ENCODE measurements at places on chromosomes 2 and 18.
A peak's percentile ranks its signal among the peaks of the same experiment; 100 is the strongest.

DNA sequence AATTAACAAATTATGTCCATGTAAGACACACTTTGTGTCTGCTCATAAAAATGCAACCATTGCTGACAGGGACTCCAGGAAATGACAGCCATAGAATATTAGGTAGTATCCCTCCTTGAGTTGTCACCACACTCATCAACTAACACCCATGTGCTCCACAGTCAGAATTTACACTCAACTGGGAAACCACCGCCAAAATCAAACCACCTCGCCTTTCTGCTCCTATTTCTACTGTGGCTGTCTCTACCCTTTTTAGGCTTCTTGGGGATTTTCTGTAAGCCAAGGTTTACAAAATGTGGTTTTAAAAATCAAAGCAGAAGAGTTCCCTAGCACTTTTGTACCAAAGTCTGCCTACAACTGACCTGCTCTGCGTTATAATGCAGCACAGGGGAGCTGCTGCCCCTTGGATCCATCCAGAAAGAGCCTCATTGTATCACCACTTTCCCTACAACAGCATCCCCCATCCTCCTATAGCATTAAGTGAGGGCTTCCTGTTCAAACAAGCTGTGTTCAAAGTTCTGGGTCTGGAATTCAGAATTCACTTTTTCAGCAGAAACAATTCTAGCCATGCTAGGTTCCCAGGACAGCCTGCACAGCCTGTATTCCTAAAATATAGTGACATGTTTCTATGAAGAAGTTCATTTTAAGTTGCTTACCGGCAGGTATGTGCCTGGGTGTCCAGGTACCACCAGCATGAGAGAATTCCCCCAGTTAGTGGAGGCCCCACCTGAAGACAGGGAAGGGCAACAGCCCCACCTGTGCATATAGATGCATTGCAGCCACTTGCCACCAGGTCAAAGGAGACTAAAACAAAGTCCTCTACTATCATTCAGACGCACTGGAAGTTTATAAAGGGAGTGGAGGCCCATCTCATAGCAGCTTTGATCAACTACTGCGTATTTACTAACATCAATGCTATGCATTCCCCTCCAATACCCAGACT lies 104.3 kb downstream of the MYO5B start:
- no peak for DNase-seq

GRCh38 chr2:73736378-73736777 lies 767 bp downstream of the TPRKB start:
- no peak for DNase-seq

GRCh38 chr2:52597346-52597745 lies 1170.3 kb upstream of the CHAC2 start:
- DNase-seq: peak; percentile 3

DNA sequence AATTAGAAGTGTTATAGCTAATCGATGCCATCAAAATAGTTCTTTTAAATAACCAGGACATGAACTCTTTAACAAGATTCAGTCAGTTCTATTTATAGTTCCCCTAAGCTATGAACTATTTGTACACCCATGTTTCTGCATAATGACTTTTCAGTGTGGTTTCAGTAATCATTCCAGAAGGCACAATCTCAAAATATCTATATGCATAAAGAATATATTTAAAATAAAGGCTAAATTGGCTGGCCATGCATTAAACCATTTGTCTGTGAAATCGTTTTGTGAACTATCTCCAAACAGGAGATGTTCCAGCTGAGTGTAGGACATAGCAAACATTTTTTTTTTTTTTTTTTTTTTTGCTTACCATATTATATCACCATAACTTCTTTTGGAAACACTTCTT lies 719.3 kb downstream of the PLCL1 start:
- peak; percentile 9 for DNase-seq

GRCh38 chr2:232129483-232129882 lies 168.0 kb downstream of the DIS3L2 start:
- DNase-seq: no peak

DNA sequence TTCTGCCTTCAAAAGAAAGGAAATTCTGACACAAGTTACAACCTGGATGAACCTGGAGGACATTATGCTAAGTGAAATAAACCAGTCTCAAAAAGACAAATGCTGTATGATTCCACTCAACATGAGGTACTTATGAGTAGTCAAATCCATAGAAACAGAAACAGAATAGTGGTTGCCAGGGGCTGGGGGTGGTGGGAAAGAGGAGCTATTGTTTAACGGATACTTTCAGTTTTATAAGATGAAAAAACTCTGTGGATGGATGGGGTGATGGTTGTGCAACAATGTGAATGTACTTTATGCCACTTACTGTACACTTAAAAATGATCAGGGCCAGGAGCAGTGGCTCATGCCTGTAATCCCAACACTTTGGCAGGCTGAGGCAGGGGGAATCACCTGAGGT lies 15.4 kb downstream of the SLC35F5 start:
- DNase-seq: no peak
